ENCODE measurements at places on chromosomes 3 and 15.
A peak's percentile ranks its signal among the peaks of the same experiment; 100 is the strongest.

GRCh38 chr3:128296469-128297251 is 143.4 kb downstream of the EEFSEC start:
- no peak for DNase-seq

GRCh38 chr3:26233374-26233773 is 389.2 kb upstream of the LRRC3B start:
- no peak for DNase-seq

- DNase-seq = no peak
Observed at GRCh38 chr3:168671091-168671490, 575.4 kb upstream of the GOLIM4 start.

GRCh38 chr3:54781728-54782127 is 146.1 kb downstream of the LRTM1 start:
- no peak for DNase-seq

DNA sequence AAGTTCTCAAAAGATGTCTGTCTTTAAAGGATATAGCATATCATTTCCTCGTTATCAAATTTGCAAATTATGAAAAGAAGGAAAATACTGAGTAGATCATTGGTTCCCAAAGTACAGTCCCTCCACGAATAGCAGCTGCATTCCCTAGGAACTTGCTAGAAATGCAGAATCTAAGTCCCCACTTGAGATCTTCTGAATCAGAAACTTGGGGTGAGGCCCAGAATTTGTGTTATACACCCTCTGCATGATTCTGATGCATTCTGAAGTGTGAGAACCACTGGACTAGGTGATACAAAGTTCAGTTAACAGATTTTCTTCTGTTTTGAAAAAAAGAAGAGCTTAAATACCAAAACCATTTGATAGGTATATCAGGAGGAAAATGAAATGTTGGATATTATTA is 77.1 kb downstream of the SLC25A26 start:
- DNase-seq = no peak

DNA sequence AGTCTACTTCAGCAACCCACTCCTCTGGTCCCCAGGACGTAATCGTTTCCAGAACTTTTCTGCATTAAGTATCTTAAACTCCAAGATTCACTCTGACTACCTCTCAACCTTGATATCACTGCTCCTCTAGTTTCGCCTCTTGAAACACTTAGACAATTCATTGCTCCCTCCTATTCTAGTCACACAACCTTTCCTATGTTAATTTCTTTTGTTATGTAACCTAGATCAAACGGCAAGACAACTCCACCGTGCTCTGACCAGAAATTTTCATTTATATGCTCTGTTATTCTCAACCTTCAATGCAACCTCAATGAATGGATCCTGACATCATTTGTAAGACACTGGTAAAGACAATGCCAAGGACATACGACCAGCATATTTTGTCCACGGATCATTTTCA is 71.3 kb downstream of the CADM2 start:
- no peak for DNase-seq

DNA sequence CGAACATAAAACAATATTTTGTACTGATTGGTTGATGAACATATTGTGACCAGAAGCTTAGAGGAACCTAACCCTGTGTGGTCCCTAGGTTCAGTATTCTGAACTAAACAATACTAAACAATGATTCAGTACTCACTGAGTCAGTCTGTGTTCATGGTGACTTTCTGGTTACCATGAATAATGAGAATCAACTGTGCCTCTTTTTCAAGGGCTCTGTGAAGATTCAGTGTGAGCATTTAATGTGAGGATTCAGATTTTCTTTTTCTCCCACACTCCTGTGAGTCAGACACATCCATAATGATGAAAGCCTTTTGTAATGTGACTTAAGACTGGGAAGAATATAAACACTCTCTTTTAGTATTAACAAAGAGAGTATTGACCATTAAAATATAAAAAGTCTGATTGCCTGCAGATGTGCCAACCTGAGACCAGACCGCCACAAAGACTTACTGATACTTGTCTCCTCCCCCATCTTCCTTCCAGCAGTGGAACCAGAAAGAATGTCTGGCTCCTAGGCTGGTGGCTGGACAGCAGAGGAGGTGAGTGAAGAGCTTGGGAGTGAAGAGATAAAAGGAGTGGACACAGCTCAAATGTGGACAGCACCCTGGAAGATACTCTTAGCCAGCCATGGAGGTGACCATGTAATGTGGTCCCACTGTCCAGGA is 17.6 kb upstream of the ACTL6A start:
- DNase-seq = no peak

GRCh38 chr15:44584162-44584749 is 47.3 kb downstream of the EIF3J start:
- peak; percentile 78 for DNase-seq

DNA sequence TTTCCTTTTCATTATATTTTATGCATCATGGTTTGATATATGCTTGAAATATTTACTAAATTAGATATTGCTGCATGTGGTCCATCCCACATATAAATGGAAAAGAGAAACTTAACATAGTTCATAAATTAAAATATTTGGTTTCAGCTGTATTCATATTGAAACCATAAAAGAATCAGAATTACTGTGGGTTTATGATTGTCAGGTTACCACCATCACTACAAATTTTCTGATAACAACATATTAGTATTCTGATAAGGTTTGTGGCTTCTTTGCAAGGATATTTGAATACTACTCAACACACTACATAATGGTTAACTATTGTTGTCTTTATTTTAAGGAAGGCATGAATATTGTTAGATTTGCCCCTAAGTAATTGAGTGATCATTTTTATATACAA is 235.5 kb downstream of the UBE2E2 start:
- no peak for DNase-seq

GRCh38 chr3:14837186-14837877 is 18.6 kb downstream of the FGD5 start:
- no peak for DNase-seq

Measured in D341Med (cell line).